CD8-positive, alpha-beta T cell (primary cell): ENCODE measurements at places on chromosomes 12 and 14.

DNA sequence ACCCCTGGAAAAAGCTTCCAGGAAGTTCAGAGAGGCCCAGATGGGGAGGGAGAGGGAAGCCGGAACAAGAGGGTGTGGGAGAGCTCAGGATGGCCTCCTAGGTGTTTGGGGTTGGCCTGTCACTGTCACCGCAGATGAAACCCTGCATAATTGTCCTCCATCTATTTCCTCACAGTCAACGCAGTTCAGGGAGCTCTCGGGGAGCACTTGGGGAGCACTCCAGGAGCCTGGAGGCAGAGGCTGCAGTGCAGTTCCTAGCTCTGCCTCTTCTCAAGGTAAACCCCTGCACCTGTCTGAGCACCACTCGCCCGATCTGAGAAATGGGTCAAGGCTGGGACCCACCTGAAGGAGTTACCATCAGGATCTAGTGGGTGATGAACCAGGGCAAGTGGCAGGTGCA, 194.6 kb upstream of the LHX5 start:
- DNase-seq, result no peak

DNA sequence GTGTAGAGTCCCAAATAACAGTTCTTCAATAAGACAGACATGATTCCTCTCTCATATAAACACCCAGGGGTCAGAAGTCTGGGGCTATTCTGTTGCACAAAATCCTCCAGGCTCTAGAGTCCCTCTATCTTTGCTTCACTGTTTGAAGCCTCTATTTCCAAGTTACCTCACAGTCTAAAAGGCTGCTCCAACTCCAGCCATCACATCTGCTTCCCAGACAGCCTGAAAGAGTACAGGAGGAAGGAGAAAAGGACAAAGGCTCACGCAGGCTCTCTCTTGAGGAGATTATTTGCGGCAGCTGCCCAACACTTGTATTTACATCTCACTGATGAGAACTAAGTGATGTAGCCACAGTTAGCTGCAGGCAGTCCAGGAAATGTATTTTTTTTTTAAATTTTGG, 6.4 kb downstream of the PAPLN start:
- DNase-seq, result no peak

- no peak for DNase-seq
These were observed 53.6 kb downstream of the SPATA7 start for GRCh38 chr14:88439088-88439487.

DNA sequence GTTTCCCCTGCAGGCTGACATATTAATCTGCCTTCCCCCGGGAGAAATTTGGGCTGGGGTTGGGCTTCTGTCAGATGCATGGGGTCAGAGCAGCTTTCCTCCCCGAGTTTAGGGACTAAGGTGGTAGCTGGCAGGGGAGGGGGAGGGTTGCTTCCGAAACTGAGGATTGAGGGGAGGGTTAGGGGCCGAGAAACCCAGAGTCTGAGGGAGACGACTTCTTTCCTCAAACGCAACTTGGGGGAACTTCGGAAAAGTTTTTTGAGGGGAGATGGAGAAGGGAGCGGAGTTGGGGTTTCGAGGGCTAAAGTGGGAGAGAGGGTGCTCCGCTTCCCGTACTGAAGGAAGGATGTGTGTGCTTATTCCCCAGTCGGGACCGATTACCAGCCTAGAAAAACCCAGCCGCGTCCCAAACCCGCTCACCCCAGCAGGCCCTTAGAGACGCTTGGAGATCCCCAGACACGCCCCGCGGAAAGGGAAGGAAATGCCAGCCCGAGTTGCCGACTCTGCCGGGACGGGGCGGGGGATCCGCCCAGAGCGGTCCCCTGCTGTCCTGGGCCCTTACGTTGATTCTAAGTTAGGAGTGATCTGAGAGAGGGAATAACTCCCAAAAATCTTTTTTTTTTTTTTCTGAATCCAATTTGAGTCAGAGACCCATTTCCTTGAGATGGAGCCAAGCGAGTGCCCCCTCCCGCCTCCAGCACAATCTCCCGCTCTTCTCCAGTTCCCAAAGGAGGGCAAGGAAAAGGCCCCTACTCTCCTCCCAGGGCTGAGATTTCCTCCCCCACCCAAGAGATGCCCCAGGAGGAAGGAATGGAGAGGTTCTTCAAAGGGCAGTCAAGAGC, 61.9 kb downstream of the SMUG1 start:
- DNase-seq, result no peak

DNA sequence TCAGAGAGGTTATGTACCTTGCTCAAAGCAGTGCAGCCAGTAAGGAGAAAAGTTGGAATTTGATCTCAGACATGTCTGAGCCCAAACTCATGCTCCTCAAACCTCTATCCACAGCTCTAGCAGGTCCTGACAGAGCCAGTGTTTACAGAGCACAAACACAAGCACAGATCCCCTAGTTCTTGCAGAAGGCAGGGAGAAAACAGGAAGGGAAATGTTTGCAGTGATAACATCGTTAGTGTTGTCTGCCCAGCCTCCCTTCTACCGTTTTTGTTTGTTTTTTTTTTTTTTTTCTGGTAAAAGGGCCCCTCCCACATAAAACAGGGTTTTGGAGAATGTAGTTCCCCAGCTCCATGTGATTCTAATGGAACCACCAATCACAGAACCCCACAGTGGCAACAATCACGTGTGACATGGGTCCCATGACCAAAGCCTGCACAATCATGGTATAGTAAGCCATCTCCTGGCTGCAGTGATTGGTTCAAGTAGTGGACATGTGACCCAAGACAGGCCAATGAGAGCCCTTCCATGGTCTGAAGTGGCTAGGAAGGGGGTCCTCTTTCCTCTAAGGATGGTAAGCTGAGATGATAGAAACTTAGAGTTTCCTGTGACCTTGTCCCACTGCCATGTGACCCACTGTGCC, 513.4 kb downstream of the MED13L start:
- no peak for DNase-seq

GRCh38 chr12:70268972-70269371, 25.7 kb downstream of the CNOT2 start:
- DNase-seq, result no peak

GRCh38 chr14:33564774-33565630, 385.9 kb downstream of the EGLN3 start:
- no peak for DNase-seq

- no peak for DNase-seq
These were observed 66.6 kb downstream of the CLMN start for GRCh38 chr14:95253039-95253630.

- DNase-seq, result no peak
These were observed 213.5 kb upstream of the KRR1 start for GRCh38 chr12:75724928-75725312.

DNA sequence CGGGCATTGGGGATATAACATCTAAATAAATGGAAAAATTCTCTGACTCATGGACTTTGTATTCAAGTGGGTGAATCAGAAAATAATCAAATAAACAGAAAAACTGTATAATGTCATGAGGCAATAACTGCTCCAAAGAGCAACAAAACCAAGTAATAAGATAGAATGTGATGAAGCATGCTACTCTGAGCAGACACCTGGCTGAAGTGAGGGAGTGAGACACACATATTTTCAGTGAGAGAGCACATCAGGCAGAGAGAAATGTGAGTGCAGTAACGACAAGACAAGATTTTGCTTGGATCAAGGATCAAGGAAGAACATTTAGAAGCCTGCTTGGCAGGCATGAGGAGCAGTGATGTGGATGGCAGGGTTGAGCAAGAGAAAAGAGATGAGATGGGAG, 75.8 kb upstream of the CCDC91 start:
- DNase-seq, result no peak

GRCh38 chr14:73995977-73996378, 23.1 kb downstream of the ENTPD5 start:
- no peak for DNase-seq

DNA sequence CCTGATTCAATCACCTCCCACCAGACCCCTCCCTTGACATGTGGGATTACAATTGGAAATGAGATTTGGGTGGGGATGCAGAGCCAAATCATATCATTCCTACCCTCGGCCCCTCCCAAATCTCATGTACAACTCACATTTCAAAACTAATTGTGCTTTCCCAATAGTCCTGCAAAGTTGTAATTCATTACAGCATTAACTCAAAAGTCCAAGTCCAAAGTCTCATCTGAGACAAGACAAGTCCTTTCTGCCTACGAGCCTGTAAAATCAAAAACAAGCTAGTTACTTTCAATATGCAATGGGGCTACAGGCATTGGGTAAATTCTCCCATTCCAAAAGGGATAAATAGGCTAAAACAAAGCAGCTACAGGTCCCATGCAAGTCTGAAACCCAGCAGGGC, 634.6 kb downstream of the SLC6A15 start:
- no peak for DNase-seq

DNA sequence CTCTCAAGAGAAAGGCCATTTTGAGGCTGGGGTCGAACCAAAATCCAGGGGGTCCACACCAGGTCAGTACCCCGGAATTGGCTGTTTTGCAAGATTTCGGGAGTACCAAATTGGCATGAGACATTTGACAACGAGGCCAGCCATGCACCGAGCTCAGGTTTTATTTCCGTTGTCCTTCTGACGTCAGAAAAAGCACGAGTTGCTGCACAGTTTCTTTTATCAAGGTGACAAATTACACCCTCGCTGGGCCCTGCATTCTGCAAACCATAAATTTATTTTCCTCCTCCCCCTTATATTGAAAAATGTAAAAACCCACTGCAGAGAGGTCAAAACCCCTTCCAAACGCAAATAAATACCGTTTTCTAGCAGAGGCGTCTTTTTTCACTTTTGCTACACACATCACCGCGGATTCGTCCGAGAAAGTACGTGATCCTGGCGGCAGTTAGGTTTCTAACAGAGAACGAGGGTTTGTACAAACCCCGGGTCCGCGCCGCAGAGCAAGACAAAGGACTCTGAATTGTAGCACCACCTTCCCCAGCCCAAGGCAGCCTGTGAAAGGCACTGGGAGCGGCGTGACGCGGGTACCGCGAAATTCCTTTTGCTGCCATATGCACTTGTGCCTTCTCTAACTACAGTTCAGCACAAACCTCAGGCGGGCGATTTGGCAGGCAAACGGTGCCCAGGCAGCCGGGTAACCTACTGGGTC, 1.8 kb downstream of the SLC38A1 start:
- DNase-seq, result peak; percentile 94
